ENCODE measurements at places on chromosomes 5 and 9.
A peak's percentile ranks its signal among the peaks of the same experiment; 100 is the strongest.

DNA sequence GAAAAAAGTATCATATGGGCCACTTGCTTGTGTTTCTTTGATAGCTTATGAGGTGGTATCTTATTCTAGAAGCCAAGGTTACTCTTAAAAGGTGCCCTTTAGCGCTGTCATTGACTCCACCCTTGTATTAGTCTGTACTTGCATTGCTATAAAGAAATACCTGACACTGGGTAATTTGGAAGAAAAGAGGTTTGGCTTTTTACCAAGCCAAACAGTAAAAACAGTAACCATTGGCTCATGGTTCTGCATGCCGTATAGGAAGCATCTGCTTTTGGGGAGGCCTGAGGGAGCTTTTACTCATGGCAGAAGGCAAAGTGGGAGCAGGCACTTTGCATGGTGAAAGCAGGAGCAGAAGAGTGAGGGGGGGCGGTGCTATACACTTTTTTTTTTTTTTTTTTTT lies 87.4 kb downstream of the TEK start:
- DNase-seq, result no peak

GRCh38 chr9:93156475-93157008 lies 22.5 kb upstream of the NINJ1 start:
- no peak for DNase-seq

- no peak for DNase-seq
Observed at GRCh38 chr9:18605766-18606180, 131.8 kb downstream of the ADAMTSL1 start.

DNA sequence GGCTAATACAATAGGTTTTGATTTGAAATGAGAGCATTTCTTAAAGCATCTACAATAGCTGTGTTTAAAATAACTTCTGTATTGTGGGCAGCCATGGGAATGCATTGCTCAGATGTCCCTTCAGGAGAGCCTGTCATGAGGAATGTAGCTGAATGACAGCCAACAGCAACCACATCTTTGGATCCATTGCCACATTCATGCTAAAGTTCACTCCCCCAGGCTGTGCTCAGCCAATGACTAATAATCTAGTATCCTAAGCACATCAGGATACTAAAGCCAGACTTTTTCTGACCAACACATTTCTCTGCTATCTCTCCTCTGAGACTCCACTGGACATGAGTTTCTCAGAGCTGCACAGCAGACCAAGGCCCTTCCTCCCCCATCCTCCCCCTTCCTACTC lies 45.5 kb downstream of the HTR1A start:
- DNase-seq, result no peak

GRCh38 chr9:114364134-114365041 lies 23.4 kb downstream of the AKNA start:
- DNase-seq, result peak; percentile 67

DNA sequence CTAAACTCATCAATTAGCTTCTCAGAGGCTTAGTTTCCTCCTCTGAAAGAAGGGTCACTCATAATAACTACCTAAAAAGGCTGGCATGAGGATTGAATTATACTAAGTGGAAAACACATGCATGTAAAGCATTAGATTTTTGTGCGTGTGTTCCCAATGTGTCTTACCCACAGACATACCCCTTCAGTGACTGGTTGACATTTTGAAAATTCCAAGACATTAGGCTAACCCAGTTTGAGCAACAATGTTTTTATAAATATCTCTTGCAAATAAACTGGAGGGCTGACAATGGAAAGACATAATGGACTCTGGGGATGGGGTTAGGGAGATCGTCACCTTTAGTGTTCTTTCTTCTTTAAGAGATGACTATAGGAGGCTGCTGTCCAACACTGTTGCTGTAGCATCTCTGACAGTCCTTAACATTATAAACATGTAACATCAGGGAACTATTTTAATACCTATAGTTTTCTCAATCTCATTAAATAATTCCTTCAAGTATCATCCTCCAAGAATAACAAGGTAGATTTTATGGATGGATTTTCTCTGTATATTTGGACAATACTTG lies 24.3 kb downstream of the HMHB1 start:
- DNase-seq, result no peak

- DNase-seq, result no peak
Observed at GRCh38 chr9:5750569-5750968, 82.3 kb downstream of the ERMP1 start.
